Cerebellum (tissue), 4 donors: ENCODE measurements at places on chromosomes 4 and X.

GRCh38 chrX:39164212-39164611 lies 363.0 kb downstream of the MID1IP1 start:
- no peak for DNase-seq

- DNase-seq: peak; percentile 78
Measured at GRCh38 chrX:123859409-123859845, 426 bp upstream of the XIAP start.

GRCh38 chr4:184103527-184104264 lies 114.0 kb downstream of the ENPP6 start:
- DNase-seq: peak; percentile 37

DNA sequence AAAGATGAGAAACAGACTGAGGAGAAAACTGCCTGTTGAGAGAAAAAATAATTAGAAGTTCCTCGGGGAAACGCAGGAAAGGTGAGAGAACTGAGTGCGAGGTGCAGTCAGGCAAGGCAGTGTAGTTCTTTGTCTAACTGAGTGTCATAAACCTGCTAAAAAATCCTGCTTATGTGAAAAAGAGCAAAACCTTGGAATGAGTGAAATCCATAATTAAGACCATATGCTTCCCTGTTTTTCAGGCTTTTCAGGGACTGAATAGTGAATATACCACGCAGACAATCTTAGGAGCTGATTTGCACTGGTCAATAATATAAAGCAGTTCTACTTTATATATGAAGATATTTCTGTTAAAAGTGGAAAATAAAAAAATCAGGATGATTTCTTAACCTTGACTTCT lies 104.9 kb downstream of the RASGEF1B start:
- no peak for DNase-seq

DNA sequence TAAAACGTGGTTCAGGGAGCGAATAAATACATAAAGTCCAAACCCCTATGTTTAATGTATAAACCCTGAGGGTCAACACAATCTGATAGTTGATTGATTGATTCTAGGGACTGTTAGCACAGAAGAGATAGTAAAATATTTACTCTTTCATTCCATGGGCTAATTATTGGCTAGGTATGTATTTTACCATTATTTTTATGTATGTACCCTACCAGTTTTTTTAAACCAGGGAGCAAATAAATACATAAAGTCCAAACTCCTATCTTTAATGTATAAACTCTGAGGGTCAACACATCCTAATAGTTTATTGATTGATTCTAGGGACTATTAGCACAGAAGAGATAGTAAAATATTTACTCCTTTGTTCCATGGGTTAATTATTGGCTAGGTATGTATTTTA lies 40.0 kb downstream of the ZFX start:
- no peak for DNase-seq

- DNase-seq: no peak
Measured at GRCh38 chr4:151197247-151197646, 79.7 kb upstream of the PRSS48 start.

DNA sequence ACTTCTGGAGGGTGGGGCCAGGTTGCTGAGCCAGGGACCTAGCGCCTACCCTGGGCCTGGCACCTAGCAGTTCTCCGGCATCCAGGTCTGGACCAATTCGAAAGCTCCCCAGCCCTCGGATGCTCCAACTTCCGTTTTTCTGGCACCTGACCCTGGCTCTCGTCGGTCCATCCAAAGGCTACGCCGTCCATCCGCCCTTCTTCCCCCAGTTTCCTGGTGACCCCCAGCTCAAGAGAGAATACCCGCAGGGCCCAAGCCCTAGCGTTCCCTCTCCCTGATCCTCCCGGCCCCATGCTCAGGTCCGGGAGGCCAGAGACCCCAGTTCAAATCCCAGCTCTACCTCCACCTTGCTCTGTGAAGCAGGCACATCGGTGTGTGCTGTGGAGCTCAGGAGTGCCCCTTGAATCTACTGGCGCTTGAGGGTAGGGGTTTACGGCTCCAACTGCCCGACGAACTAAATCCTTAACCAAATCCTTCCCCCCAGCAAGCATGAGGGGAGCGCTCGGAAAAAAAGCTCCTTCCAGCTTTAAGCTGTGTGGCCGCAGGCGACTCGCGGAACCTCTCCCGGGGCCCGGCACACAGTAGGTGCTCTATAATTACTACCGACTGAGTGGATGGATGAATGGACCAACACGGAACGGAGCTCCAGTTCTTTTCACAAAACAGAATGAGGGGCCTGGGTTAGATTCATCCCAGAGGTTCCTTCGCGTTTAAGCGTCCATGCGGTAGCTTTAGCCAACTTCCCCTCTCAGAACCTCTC lies 1.1 kb downstream of the CRMP1 start:
- no peak for DNase-seq

- no peak for DNase-seq
Measured at GRCh38 chrX:153593811-153594500, 5.0 kb downstream of the CCNQ start.

DNA sequence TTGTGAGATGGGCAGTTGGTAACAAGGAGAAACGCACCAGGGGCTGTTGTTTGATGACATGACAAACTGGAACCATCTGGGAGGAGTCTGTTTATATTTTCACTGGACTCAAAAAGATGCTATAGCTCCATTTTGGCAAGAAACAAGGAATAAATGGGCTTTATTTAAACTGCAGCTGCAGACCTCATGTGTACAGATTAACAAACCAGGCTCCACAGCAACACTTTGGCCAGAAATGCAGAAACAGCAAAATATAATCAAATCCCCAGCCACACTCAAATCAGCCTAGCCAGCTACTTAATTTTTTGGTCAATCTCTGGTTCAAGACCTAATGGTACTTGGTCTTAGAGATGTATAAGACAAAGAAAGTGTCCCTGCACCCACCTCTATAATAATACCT lies 52.7 kb downstream of the ASB9 start:
- DNase-seq: no peak

GRCh38 chr4:151671541-151672059 lies 89.2 kb downstream of the GATB start:
- no peak for DNase-seq

GRCh38 chrX:1126738-1127137 lies 85.7 kb downstream of the CRLF2 start:
- no peak for DNase-seq

DNA sequence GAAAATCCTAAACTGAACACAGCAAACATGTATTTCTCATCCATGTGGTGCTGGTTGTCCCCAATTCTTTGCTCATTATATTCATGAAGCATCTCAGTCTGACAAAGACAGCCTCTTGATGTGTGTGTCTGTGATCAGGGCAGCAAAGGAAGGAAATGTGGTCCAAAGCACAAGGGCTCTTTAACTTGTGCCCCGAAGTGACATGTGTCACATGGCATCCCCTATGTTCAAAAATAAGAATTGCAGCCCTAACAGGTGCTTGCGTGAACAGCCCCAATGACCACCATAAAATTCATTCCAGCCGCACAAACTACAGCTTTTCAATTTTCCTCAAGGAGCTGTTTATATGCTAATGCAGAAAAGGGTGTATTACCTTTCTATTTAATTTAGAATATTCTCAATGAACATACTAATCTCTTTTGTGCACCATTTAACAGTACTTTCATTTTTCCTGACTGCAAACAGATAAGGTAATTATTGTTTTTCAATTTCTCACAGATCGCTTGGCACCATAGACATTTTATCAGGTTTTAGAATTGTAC lies 231.9 kb upstream of the CTSO start:
- DNase-seq: no peak

DNA sequence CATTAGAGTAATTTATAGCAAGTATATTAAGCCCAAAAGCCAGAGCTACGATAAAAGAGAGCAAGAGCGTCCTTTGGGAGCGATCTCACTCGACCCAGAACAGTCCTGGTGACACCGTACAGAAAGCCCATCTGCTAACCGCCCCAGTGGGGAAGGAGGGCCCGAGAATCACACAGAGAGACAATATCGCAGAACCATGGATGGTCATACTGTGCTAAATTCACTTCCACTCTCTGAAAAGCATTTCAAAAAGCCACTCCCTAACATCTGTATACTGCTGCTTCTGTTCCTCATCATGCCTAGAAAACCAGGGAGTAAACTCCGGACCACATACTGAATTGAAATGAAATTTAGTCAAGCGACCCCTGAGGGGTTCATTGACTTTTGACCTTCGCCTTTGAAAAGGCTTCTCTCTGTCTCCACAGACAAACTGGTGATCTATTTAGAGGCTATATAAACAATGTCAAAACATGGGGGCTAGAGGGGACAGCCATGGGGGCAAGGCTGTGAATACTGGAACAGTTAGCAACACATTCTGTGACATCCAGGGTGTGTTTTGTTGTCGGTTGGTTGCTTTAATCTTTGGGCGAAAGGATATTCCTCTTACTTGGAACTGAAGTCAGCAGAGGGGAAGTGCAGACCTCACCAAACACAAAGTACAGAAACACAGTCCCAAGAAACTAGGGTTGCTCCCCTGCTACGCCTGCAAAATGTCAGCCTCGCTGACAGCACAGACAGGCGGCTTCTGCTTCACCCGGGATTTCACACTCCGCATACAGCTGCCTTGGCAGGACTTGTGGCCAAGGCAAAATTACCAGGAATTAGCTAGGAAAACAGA lies 129.0 kb upstream of the RASGEF1B start:
- DNase-seq: no peak

DNA sequence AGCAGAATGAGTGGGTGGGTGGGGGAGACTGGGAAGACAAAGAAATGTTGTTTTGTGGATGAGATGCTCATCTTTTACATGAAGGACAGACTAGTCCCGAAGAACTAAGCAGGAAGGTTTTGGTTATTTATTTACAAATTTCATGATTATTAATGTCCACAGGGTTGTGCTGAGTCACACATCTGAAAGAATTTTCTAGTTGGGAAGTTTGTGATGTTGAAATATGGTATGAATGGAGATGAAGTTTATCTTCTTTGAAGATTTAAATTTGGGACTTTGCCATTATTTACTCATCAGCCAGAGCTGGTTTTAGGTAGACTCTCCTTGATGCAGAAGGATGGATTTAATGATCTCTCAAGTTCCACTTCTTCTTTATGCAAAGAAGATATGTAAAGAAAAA lies 75.5 kb downstream of the MOSPD2 start:
- no peak for DNase-seq

DNA sequence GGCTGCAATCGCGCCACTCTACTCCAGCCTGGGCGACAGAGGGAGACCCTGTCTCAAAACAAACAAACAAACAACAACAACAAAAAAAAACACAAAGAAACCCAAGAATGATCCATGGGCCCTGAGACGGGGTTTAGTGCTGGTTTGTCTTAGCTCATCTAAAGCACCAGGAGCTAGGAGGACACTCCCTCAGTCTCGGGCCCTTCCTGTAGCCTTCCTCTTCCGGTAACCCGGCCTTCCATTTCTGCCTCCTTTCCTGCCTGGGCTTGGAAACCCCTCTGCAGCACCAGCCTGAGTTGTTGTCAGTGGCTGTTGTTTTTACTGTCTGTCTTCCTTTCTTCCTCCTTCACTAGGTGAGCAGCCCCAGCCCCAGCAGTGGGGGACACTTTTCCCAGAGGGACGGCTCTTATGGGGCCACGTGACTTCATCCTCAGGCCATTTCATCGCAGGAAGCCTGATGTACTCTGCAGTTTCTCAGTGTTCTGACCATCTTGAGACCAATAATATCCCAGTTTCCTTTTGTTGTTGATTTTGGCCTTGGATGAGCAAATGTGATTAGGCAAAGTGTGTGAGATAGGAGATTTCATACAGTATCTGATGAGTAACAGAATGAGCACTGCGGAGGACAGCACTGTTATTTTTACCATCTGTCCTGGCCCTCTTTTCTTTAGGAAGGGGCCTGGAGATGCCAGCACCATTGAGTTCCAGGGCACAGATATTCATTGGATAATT lies 90.1 kb downstream of the ANAPC4 start:
- DNase-seq: no peak

DNA sequence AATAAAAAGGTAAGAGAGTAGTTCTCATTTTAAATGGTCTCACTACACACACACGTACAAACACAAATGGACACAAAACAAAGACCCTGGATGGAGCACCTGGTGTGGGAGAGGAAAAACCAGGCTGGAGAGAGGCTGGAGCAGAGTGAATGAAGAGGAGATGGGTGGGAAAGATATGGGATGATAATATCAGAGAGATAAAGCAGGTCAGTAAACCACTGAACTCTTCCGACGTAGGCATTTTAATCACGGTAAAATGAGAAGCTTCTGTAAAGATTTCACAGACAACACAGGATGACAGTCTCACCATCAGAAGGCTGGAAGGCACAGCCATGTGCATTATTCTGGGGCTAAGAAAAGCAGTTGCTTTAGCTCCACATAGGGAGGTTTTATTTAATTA lies 532.8 kb downstream of the KCNIP4 start:
- DNase-seq: no peak

GRCh38 chr4:118680808-118681207 lies 4.4 kb upstream of the METTL14 start:
- no peak for DNase-seq

- no peak for DNase-seq
Measured at GRCh38 chr4:3366893-3367775, 74.3 kb downstream of the RGS12 start.

DNA sequence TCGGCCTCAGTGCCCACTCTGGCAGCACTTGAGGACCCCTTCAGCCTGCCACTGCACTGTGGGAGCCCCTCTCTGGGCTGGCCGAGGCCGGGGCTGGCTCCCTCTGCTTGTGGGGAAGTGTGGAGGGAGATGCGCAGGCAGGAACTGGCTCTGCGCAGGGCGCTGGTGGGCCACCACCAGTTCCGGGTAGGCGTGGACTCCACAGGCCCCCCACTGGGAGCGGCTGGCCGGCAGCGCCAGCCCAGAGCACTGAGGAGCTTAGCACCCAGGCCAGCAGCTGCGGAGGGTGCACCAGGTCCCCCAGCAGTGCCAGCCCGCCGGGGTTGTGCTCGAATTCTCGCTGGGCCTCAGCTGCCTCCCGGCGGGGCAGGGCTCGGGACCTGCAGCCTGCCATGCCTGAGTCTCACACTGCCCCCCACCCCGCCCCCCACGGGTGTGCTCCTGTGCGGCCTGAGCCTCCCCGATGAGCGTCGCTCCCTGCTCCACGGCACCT lies 216.9 kb upstream of the TACR3 start:
- DNase-seq: no peak

GRCh38 chrX:121160987-121161386 lies 113.6 kb downstream of the GLUD2 start:
- no peak for DNase-seq

GRCh38 chr4:37446016-37446415 lies 201.5 kb downstream of the NWD2 start:
- no peak for DNase-seq

- DNase-seq: no peak
Measured at GRCh38 chr4:20305976-20306375, 54.3 kb downstream of the SLIT2 start.

DNA sequence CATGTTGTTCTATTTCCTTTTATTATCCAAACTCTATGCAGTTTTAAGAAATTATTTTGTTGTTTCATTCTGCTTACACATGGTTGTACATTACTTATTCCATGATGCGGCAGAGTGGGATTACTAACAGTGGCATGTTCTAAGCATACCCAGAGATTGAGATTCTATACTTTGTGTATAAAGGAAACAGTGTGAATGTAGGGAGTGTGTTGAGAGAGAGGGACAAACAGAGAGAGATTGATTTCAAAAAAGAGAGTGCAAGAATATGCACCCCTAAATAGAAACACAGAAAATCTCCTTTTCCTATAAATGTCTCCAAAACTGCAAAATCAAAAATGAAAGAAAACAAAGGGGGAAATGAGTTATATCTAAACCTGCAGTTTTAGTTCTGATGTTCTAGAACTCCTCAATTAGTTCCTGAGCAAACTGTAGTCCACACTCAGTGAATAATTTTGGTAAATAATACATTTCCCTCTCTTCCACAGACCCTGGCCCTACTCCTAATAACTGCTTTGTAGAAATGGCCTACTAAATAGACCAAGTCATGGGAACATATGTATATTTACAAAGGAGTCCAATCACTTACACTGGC lies 31.0 kb downstream of the SLC9B1 start:
- DNase-seq: no peak
